ENCODE measurements at places on chromosomes 11 and 22.

DNA sequence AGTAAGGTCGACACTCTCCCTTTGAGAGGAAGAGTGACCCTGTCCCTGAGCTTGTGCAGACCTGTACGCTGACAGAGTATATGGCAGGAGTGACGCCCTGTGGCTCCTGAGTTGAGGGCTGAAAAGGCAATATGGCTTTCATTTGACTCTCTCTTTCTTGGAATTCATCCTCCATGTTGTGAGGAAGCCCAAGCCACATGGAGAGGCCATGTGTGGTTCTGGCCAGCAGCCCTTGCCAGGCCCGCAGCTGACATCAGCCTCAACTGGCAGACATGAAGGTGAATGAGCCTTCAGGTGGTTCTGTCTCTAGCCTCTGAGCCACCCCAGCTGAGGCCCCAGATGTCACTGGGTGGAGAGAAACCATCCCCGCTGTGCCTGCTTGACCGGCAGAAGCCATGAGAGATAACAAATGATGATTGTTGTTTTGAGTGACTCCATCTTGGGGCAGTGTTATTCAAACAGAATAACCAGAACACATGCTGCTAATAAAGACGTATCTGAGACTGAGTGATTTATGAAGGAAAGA lies 31.9 kb downstream of the SMIM38 start:
- DNase-seq = no peak

GRCh38 chr22:18055619-18056160 lies 22.1 kb upstream of the PEX26 start:
- no peak for DNase-seq

GRCh38 chr22:43909708-43910107 lies 13.9 kb upstream of the PNPLA3 start:
- no peak for DNase-seq

- no peak for DNase-seq
These were observed 22.3 kb upstream of the A4GALT start for GRCh38 chr22:42742940-42743339.

- no peak for DNase-seq
These were observed 10.9 kb downstream of the ZMAT5 start for GRCh38 chr22:29755889-29756288.

GRCh38 chr22:32849501-32849900 lies 48.0 kb downstream of the TIMP3 start:
- no peak for DNase-seq

GRCh38 chr22:50146439-50147238 lies 23.9 kb upstream of the PANX2 start:
- DNase-seq = no peak

DNA sequence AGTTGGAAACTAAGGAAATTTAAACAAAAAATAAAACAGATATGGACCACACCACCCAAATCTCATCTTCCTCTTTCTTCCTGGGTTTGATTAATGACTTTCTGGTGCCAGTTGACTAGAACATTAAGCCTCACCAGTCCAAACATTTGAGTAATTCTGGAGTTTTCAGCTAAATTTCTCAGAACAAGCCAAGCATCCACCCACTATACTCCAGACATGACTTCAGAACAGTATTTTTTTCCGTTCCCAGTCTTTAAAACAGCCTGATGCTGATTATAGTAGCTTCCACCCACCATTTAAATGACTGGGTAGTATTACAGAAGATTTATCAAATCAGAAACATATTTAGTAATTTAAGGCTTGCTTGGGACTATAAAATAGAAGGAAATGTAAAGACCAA lies 230.9 kb upstream of the UBASH3B start:
- no peak for DNase-seq

DNA sequence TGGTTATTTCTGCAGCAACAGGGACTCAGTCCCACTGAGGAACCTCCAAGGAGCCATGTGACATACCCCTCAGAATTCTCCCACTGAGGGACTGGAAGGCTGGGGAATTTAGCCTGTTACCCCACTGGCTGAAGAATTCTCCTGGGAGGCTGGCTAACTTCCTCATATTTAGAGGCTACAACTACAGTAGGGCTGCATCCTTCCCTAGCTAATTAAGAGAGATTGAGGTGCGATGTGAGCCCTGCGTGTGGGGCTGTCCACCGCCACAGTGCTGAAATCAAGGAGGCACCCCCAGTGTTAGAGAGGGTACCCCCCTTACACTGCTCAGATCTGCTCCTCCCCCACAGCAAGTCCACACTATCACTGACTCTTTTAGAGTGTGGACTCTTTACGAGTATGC lies 21.1 kb downstream of the EIF3F start:
- no peak for DNase-seq

All from GM12892 (cell line).